ENCODE measurements at places on chromosomes 1 and 21.

- no peak for DNase-seq
Measured at GRCh38 chr1:27544834-27545233, 54.9 kb upstream of the WASF2 start.

DNA sequence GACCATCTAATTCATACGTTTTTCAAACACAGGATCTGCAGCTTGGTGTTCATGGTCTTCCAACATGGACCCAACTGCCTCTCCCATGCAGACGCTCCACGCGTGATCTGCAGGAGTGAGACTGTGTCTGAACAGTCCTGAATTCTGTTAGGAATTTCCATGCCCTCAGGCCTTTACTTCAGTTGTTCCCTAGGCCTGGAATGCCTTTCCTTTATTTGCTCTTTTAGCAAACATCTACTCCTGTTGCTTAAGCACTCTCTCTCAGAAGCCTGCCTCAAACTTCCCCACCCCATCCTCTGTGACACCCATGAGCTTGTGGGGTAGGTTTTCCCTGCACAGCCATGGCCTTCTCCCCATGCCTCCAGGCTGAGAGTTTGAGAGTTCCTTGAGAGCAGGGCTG lies 73.7 kb downstream of the DMRTB1 start:
- no peak for DNase-seq

DNA sequence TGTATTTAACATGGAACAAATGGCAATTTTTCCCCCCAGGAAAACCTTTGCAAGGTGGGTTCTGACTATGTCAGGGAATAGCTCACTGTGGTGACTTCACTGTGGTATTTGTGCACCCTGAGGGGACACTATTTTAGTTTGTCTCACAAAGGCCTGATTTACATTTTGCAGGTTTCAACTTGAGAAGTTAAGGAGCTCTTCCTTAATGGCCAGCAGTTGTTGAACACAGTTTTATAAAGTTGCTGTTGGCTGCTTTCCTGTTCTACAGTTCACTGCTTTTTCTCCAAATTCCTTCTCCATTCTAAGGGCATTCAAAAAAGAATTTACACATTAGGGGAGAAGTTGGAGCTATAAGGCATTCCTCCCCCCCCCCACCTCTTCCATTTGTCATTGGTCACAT lies 4.6 kb downstream of the LAMC1 start:
- DNase-seq: no peak

GRCh38 chr1:47569681-47570470 lies 132.0 kb downstream of the FOXD2 start:
- DNase-seq: no peak

DNA sequence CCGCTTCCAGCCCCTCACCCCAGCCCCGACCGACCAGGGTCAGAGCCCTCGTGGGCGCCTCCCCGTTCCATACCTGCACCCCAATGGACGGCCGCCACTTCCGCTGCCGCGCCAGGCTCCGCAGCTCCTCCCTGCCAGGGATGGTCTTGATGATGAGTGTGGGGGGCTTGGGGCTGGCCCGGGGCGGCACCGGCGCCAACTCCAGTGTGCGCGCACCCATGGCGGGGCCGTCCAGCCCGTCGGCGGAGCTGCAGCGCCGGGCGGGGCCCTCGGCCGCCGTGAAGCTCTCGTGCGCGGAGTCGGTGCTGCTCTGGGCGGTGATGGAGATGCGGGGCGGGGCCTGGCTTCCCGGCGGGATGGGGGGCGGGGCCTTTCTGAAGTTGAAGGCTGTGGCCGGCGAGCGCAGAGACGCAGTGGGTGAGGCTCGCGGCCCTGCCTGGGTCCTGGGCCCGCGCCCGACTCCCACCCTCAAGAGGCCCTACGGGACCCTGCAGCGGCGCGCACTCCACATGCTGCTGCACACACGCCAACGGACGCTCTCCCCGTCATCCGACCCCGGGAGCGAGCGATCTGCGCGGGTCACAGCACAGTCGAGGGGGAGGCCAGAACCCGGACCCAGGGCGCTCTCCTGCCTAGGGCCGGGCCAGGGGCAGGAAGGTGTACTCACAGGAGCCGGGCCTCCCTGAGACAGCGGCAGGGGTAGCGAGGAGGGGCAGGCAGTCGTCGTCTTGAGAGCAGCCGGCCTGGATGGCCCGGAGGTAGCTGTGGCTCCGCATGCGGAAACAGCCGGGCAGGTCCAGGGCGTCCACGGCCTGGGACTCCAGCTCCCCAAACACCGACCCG lies 26.1 kb upstream of the SMIM12 start:
- DNase-seq: peak; percentile 51

DNA sequence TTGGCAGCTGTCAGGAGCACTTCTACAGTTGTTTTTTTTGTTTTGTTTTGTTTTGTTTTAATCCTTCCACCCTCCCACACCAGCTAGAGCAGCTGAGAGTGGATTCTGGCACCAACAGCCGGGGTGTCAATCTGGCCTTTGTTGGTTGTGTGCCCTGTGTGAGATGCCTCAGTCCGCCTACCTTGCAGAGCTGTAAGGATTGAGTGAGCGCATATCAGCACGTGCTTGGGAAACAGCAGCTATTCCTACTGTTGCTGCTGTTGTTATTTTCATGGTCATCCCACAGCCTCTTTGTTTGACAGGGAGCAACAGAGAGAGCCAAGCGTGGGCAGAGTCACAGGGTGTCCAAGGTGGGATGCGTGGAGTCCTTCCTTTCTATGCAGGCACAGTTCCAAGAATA lies 50.4 kb downstream of the PGBD5 start:
- no peak for DNase-seq

- DNase-seq: no peak
Measured at GRCh38 chr1:2824999-2825398, 23.5 kb upstream of the TTC34 start.

DNA sequence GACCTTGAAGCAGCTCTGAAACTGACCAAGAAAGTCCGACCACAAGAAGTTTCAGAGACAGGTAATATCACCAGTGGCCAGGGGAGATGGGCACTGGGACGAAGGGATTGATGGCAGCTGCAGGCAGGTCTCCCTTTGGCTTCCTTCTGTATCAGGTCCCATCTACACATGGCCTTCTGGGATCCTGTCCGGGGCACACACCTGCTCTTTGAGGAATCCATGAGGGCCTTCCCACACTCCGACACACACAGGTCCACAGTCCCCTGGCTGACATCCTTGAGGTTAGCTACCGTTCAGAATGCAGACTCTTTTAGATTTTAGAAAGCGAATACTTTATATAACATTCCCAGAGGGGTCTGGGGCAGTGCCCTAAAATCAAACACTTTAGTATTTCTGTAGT lies 26.5 kb upstream of the TMEM125 start:
- DNase-seq: no peak

GRCh38 chr1:233227930-233228465 lies 67.5 kb downstream of the PCNX2 start:
- DNase-seq: no peak

DNA sequence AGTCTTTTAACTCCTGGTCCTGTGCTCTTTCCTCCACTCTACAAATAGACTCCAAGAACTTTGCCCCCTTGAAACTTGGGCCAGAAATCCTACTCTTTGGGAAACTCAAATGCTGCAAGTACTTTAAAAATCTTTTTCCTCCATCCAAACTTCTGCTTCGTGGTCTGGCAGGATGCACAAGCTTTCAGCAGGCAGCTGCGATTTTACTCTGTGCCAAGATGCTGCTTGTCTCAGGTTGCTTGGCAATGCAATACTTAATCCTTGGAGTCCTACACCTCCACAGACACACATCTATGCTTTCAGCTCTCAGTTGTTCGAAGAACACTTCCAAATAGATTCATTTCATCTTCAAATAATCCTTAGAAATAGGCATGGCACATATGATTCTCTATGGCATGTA lies 435.3 kb upstream of the USP24 start:
- no peak for DNase-seq

DNA sequence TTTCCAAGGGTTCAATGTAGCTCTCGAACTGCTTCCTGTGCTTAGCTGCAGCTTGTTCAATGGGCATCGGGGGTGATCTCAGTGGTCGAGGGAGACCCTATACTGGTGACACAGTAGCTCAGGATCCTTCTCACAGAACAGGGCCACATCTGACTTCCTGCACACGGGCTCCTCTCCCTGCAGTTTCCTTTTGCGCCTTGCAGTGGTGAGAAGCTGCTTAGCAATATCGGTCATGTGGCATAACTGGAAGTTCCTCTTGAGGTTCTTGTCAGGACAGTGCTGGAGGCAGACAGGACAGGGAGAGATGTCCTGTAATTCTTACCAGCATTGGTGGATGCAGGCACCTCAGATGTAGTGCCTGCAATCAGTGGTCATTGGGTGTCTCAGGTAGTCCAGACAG lies 140.5 kb upstream of the MAP1LC3C start:
- DNase-seq: no peak

DNA sequence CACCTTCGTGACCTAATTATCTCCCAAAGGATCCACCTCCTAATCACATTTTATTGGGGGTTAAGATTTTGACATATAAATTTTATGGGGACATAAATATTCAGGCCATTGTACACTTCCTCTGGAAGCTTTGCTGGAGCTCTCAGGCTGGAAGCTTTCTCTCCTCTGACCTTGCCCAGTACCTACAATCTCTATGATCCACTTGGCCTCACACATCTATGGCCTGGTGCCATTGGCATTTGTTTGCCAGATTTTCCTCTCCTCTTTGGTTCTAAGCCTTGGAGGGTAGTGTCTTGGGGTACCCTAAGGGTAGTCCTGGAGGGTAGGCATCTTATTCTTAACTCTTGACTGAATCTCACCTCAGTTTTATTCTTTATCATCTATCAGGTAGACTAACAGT lies 79.0 kb downstream of the HLX start:
- no peak for DNase-seq

All from CD4-positive, alpha-beta T cell treated with Interleukin-10 for 1 hour (primary cell).